ENCODE measurements at places on chromosomes 11 and 22. TPM values are rescaled to one million over a fixed set of nuclear protein-coding genes. Genes with fewer than 3 reads are reported as not detected.

Gene APOL4
- not detected for total RNA-seq

Gene C22orf23
- total RNA-seq, result 0.32 TPM

Gene TP53AIP1
- total RNA-seq, result not detected

Gene GLB1L2
- total RNA-seq, result 2.0 TPM

Gene RAB3IL1
- total RNA-seq, result 3.9 TPM

Gene PRG3
- total RNA-seq, result not detected

Gene GPR83
- not detected for total RNA-seq

Gene BRSK2
- total RNA-seq, result 0.16 TPM

Gene MIAT
- 0.32 TPM for total RNA-seq

Gene CDHR5
- not detected for total RNA-seq

Gene CALCA
- not detected for total RNA-seq

Gene SERPING1
- 221 TPM for total RNA-seq

Gene MUC5AC
- not detected for total RNA-seq

Gene OVOL1
- total RNA-seq, result not detected

Gene PNPLA3
- 1.5 TPM for total RNA-seq

Gene CAVIN3
- total RNA-seq, result 318 TPM

Gene OR5B21
- not detected for total RNA-seq

Gene C11orf97
- not detected for total RNA-seq

Gene ART1
- total RNA-seq, result not detected

Gene PGM2L1
- total RNA-seq, result 0.72 TPM

Gene PPFIBP2
- 10.7 TPM for total RNA-seq

Gene SPECC1L
- 25.8 TPM for total RNA-seq

Gene TRPM5
- total RNA-seq, result not detected

Gene ALDH3B2
- total RNA-seq, result not detected

Data from cardiac atrium fibroblast (primary cell).